Uterus (tissue), 4 donors: ENCODE measurements at places on chromosomes 7 and 10. TPM values are rescaled to one million over a fixed set of nuclear protein-coding genes. Genes with fewer than 3 reads are reported as not detected.

DNA sequence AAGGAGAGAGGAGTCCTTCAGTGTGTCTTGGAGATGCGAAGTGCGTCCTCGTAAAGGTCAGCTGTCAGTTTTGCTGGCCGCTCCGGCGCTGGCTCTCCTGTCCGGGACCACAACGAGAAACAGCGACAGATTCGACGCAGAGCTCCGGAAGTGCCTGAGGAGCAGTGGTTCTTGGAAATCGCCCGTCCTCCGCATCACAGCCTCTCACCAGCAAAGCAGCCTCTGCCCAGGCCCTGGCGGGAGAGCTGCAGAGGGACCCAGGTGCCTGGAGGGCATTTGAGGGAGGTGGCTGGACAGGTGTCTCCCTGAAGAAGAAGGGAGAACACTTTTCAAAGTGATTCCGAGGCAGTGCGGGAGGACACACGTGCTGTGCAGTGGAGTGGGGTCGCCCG, 11.6 kb upstream of the AP5Z1 start:
- H3K27ac ChIP-seq, result peak overlapping the region; percentile 91
- no peak for DNase-seq
- H3K27me3 ChIP-seq, result no peaks in the 10 kb centered on the region
- H3K4me3 ChIP-seq, result no peak overlapping the region
- peaks cover 14% of the 10 kb centered on the region for H3K4me1 ChIP-seq
- no peaks in the 10 kb centered on the region for H3K36me3 ChIP-seq

DNA sequence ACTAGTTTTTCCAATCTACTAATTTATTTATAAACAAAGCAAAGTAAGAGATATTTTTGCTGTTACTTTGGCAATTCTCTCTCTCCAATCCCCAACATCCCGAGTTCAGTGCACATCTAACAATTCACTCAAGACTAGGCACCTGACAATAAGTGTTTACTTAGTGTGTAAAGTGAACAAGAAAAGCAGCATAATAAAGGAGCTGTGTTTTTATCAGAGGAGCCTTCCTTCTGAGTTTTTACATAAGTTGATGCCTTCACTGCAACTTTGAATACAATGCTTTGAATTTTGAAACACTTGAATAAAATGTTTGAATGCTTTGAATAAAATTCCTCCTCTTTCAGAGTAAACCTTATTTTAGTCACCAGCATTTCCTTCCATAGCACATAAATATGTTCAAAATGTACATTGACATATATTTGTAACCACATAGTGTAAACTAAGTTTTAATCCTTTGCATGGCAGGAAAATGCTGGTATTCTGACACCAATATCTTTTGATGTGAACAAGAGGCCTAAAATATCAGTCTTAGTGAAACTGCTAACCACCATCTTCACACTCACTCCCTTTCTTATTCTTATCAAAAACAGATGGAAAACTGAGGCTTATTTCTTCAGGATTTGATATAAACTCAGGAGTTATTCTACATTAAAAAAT, 11.4 kb downstream of the PDK4 start:
- H3K27ac ChIP-seq, result peak overlapping the region; percentile 9
- no peak for DNase-seq
- H3K36me3 ChIP-seq, result no peaks in the 10 kb centered on the region
- no peak overlapping the region for H3K4me3 ChIP-seq

DNA sequence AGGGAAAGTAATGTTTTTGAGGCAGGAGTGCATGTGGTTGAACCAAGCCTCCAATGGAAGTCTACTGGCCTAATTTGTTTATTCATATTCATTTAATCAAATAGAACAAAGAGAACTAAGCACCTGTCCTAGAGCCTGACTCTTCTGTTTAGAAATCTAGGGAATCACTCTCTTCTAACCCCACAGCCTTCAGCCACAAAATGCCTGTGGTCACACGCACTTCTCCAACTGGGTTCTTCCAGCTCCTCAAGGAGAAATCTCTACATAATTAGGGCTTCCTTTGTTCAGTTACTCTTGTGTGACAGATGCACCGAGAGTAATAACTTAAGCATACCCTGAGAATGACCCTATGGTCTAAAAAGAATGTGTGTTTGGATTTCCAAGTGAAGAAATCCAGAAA, 133.7 kb upstream of the NAMPT start:
- peaks cover 4% of the 10 kb centered on the region for H3K4me1 ChIP-seq
- no peaks in the 10 kb centered on the region for H3K27me3 ChIP-seq
- H3K36me3 ChIP-seq, result no peaks in the 10 kb centered on the region
- DNase-seq, result no peak
- no peak overlapping the region for H3K27ac ChIP-seq
- no peak overlapping the region for H3K4me3 ChIP-seq

DNA sequence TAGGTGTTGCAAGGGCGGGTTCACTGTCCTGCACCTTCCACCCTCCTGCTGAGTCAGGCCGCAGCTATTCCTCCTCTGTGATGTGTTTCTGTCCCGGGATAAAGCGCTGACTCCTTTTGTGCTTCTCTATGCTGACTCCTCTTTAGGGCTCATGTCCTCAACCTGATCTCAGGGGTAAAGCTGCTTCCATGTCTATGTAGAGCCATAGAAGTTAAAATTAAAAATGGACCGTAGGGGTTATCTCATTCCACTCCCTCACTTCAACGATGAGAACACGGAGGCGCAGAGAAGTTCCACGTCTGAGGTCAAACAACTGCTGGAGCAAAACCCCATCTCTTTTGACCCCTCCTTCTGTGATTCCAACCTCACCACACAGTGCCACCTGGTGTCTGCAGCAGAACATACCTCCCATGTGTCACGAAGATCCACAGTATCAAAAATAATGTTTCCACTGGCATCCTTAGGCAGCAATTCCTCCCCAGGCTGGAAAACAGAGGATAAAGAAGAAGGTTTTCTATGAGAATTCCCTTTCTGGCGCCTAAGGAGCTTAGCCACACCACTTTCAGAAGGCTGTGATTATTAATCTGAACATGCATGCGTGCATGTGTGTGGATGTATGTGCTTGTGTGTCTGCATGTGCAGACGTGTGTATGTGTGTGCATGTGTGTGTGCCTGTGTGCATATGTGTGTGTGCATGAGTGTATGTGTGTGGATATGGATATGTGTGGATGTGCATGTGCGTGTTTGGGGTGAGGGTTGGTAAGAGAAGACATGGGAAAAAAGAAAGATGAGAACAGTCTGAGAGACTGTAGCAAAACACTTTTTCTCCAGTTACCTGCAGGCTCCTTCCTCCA, 81.2 kb upstream of the UCN3 start:
- H3K4me1 ChIP-seq, result no peaks in the 10 kb centered on the region
- no peak overlapping the region for H3K4me3 ChIP-seq
- H3K27me3 ChIP-seq, result no peaks in the 10 kb centered on the region

Gene TMEM229A
- not detected for total RNA-seq

Gene NCF1
- 21.0 TPM for total RNA-seq

Gene CNNM2
- 5.1 TPM for total RNA-seq
